ENCODE measurements at places on chromosomes 3 and 15. TPM values are rescaled to one million over a fixed set of nuclear protein-coding genes. Genes with fewer than 3 reads are reported as not detected.

Gene CGNL1
- total RNA-seq, result 0.85 TPM

Gene GOLGA8O
- not detected for total RNA-seq

Gene WDR49
- 0.75 TPM for total RNA-seq

Gene KNL1
- 0.33 TPM for total RNA-seq

Gene AZI2
- 90.9 TPM for total RNA-seq

Gene GPX1
- total RNA-seq, result 111 TPM

Gene MED12L
- 0.05 TPM for total RNA-seq

Gene OXSM
- 26.3 TPM for total RNA-seq

Gene CCDC54
- not detected for total RNA-seq

Gene SHF
- 3.3 TPM for total RNA-seq

Gene PLSCR4
- total RNA-seq, result 6.6 TPM

Gene NME9
- total RNA-seq, result 7.3 TPM

Gene TNNC1
- 6,384 TPM for total RNA-seq

Gene AQP9
- total RNA-seq, result 1.1 TPM

Gene DNAH12
- total RNA-seq, result 0.02 TPM

Gene LCTL
- not detected for total RNA-seq

Gene PLOD2
- total RNA-seq, result 6.5 TPM

Gene GPR176
- 1.1 TPM for total RNA-seq

Gene SLC9C1
- total RNA-seq, result not detected

Gene TRPC1
- 1.7 TPM for total RNA-seq

Gene C15orf62
- not detected for total RNA-seq

Gene DAZL
- not detected for total RNA-seq

Gene GMNC
- not detected for total RNA-seq

Gene SAXO2
- total RNA-seq, result not detected

Gene AHSG
- 3.6 TPM for total RNA-seq

Gene EFCC1
- total RNA-seq, result 1.2 TPM

Gene SLC28A2
- total RNA-seq, result not detected

Gene SERINC4
- not detected for total RNA-seq

Gene VPS13C
- total RNA-seq, result 79.6 TPM

Gene CPLX3
- not detected for total RNA-seq

Gene ALDH1A3
- 33.9 TPM for total RNA-seq

Gene CCR3
- not detected for total RNA-seq

Gene PPARG
- total RNA-seq, result 8.4 TPM

Gene SQOR
- total RNA-seq, result 179 TPM

Gene SCAANT1
- not detected for total RNA-seq

Gene LARP6
- 13.0 TPM for total RNA-seq
